ENCODE measurements at places on chromosomes 13 and 19. TPM values are rescaled to one million over a fixed set of nuclear protein-coding genes. Genes with fewer than 3 reads are reported as not detected.
A peak's percentile ranks its signal among the peaks of the same experiment; 100 is the strongest.

Gene AMER2
- not detected for total RNA-seq

GRCh38 chr13:97249796-97250495 is 27.8 kb downstream of the MBNL2 start:
- no peak for DNase-seq

GRCh38 chr13:80340651-80341100 is 250 bp downstream of the SPRY2 start:
- no peak for DNase-seq

DNA sequence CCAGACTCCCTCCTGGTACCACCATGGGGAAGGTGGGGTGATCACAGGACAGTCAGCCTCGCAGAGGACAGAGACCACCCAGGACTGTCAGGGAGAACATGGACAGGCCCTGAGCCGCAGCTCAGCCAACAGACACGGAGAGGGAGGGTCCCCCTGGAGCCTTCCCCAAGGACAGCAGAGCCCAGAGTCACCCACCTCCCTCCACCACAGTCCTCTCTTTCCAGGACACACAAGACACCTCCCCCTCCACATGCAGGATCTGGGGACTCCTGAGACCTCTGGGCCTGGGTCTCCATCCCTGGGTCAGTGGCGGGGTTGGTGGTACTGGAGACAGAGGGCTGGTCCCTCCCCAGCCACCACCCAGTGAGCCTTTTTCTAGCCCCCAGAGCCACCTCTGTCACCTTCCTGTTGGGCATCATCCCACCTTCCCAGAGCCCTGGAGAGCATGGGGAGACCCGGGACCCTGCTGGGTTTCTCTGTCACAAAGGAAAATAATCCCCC is 505 bp upstream of the CEACAM5 start:
- DNase-seq, result no peak

- no peak for DNase-seq
Observed at GRCh38 chr13:51804295-51805172, 571 bp upstream of the DHRS12 start.

DNA sequence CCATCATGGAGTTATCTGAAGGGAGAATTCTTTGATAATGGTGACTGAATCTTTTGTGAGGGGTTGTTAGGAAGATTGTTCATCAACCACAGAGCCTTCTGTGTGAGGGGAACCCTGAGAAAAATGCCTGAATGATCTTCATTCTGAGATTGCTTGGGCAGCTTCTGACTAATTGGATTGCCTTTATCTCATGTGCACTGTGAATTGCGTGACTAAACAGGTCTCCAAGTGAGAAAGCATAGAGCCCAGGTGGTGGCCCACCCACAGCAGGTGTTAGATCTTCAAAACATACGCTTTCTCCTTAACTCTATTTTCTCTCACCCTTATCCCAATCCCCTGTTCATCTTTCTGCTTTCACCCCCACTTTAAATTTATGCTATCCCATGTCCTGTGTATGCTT is 58.3 kb downstream of the DOCK9 start:
- no peak for DNase-seq

DNA sequence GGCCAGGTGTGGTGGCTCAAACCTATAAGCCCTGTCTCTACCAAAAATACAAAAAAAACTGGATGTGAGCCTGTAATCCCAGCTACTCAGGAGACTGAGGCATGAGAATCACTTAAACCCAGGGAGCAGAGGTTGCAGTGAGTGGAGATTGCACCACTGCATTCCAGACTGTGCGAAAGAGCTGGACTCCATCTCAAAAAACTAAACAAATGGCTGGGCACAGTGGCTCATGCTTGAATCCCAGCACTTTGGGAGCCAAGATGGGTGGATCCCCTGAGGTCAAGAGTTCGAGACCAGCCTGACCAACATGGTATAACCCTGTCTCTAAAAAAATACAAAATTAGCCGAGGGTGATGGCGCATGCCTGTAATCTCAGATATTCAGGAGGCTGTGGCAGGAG is 34.9 kb upstream of the ZNF83 start:
- no peak for DNase-seq

DNA sequence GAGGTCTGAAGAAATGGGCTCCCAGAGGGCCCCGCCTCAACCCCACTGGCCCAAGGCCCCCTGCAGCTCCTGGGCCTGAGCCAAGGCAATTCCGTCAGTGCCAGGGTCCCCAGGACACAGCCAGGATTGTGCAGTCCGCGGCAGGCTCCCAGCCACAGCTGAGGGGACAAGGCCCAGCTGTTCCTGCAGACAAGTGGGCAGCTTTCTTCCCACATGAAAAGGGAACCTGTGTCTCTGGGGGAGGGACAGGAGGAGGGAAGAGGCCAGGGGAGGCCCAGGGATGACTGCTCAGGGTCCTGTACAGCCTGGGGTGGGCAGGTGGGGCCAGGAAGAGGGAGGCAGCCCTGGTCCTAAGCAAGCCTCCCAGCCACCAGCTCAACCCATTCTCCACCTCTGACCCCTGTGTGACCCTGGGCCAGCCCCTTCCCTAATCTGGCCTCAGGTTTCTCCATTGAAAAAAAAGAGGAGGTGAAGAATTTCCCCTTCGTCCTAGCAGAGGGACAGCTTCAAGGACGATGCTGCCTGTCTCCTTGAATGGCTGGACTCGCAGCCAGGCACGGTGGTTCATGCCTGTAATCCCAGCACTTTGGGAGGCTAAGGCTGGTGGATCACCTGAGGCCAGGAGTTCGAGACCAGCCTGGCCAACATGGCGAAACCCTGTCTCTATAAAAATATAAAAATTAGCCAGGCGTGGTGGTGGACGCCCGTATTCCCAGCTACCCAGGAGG is 20.5 kb upstream of the VSTM2B start:
- peak; percentile 36 for DNase-seq

Data from pancreas (tissue), 10 donors.